ENCODE measurements at places on chromosomes 3 and 15. TPM values are rescaled to one million over a fixed set of nuclear protein-coding genes. Genes with fewer than 3 reads are reported as not detected.

DNA sequence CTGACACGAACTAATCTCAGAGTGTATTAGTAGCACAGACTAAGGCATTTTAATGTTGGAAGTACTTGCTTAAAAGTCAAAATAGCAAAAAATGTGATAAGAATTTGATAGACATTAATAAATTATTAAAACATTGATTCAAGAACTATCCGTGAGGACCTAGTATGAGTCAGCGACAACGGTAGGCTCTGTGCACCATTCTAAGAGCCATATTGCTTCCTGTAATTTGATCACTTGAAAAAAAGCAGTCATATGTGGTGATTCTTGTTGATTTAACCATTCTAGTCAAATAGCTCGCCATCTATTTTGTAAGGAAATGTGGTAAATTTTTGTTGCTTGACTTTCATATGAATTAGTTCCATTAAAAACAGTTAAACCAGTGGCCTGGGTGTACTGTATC lies 534.9 kb upstream of the ARRDC4 start:
- no peak for DNase-seq
- H3K27ac ChIP-seq, result no peak overlapping the region
- H3K27me3 ChIP-seq, result no peaks in the 10 kb centered on the region
- H3K4me1 ChIP-seq, result no peaks in the 10 kb centered on the region
- no peaks in the 10 kb centered on the region for H3K36me3 ChIP-seq
- no peak overlapping the region for H3K4me3 ChIP-seq

DNA sequence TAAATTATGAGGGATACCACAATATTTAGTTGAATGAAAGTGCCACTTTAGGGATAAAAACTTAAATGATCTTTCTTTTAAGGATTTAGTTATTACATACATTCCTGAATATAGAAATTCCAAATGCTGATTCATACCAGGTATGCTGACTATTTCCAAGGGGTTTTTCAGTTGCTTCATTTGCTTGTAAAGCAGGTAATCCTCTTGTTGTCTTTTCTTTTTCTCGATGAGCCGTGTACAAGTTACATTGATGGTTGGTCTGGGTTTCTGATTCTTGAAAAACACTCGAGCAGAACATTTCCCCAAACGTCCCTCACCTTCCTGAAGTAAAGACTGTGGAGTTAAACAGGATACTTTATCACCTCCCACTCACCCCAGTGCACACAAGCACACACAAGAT lies 21.7 kb downstream of the RARRES1 start:
- no peak overlapping the region for H3K27ac ChIP-seq
- H3K4me3 ChIP-seq, result no peak overlapping the region
- no peaks in the 10 kb centered on the region for H3K27me3 ChIP-seq

DNA sequence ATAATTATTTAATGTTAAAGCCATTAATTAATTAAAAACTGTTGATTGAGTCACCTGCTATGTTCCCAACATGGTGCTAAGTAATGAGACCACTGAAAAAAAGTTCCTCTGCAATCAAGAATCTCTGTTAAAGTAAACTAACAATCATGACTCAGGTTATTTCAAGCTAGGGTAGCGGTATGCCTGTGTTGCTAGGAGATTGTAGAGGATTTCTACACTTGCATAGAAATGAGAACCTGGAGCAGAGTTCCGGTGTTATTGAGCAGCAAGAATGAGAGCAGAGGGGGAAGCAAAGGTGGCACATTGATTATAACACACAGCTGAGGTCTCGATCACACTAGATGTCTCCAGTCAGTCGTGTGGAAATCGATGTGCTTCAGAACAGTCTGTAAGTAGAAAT lies 41.4 kb downstream of the C3orf85 start:
- no peak overlapping the region for H3K4me3 ChIP-seq
- H3K36me3 ChIP-seq, result no peaks in the 10 kb centered on the region
- no peaks in the 10 kb centered on the region for H3K27me3 ChIP-seq
- no peak overlapping the region for H3K27ac ChIP-seq

DNA sequence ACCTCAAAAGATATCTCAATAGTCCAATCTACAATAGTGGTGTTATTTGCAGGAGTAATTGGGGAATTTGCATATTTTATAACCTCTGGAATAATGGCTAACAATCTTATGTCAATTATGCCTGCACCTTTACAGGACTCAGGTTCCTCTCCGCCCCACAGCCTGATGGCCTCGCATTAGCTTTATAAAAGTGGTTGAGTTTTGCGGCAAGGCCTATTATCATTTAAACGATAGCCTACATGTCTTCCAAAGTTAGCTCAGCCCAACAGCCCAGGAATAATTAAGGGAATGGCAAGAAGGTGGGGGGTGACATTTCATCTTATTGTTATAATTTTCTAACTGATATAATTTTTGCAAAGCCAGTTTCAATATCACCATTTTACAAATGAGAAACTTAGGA lies 97.3 kb downstream of the RTP4 start:
- DNase-seq, result no peak
- no peak overlapping the region for H3K4me3 ChIP-seq
- H3K4me1 ChIP-seq, result no peaks in the 10 kb centered on the region
- H3K27me3 ChIP-seq, result no peaks in the 10 kb centered on the region
- H3K36me3 ChIP-seq, result no peaks in the 10 kb centered on the region

- H3K4me1 ChIP-seq, result peaks cover 23% of the 10 kb centered on the region
- H3K27me3 ChIP-seq, result no peaks in the 10 kb centered on the region
- H3K4me3 ChIP-seq, result no peak overlapping the region
- no peaks in the 10 kb centered on the region for H3K36me3 ChIP-seq
Measured at GRCh38 chr3:46943237-46944187, 33.0 kb downstream of the CCDC12 start.

DNA sequence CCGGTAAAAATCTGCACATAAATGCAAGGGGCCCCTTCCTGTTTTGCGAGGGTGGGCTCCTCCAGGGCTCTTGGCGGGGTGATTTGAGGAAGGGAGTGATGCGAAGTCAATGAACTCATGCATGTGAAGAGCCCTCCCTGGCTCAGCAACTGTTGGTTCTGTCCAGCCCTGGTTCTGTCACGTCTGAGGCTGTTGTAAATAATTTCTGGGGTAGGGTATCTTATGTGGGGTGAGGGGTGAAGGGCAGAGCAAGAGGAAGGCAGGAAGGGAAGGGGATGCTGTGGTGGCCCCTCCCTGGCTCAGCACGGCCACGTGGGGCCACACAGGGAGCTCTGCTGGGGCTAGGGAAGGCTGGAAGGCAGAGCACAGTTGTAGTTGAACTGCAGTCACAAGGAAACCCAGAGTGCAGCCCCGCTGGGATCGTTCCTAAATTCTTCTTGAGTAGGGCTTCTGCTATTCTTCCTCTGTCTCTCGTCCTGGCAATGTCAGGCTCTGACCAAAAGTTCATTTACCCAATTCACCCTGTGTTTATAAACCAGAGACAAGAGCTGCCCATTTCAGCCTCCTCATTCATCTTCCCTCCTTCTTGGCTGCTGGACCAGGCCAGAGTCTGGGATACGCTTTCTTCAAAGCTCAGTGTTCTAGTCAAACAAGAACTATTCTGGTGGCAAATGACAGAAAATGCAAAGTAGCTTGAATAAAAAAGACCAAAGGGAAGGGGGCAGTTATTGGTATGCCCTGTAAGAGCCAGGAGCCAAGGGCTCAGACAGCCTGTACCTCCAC lies 14.8 kb upstream of the TOPBP1 start:
- H3K36me3 ChIP-seq, result no peaks in the 10 kb centered on the region
- peaks cover 11% of the 10 kb centered on the region for H3K27me3 ChIP-seq
- DNase-seq, result no peak
- no peak overlapping the region for H3K27ac ChIP-seq
- H3K4me3 ChIP-seq, result no peak overlapping the region

- no peaks in the 10 kb centered on the region for H3K36me3 ChIP-seq
- peak overlapping the region; percentile 48 for H3K27ac ChIP-seq
- H3K27me3 ChIP-seq, result no peaks in the 10 kb centered on the region
- no peak for DNase-seq
Measured at GRCh38 chr3:42605546-42606173, 5.2 kb downstream of the NKTR start.

DNA sequence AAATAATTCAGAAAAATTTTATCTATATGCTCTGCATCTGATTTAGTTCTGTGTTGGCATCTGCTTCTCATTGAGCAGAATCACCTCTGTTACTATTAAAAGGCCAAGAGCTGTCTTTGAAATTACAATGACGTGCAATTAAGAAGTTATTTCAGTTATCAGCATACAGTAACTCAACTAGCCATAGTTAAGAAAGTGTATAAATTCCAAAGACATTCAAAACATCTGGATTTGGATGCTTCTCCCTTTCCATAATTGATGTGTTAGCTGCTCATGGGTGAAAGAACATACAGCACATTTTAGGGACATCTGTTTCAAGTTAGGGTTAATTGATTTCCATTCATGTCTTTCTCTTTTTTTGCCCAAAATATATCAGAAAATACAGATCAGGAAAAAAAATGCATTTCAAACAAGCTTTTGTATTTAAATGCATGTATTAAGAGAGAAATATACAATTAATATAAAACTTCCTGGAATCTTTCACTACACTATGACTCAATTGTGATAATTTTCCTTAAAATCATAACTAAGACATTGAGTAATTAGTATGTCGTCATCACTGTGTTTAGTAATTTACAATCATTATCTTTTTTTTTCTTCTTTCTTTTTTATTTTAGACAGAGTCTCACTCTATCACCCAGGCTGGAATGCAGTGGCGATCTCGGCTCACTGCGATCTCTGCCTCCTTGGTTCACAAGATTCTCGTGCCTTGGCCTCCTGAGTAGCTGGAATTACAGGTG lies 82.7 kb upstream of the MBNL1 start:
- H3K4me3 ChIP-seq, result no peak overlapping the region
- DNase-seq, result no peak
- H3K27me3 ChIP-seq, result no peaks in the 10 kb centered on the region
- no peak overlapping the region for H3K27ac ChIP-seq

- no peak overlapping the region for H3K27ac ChIP-seq
- H3K36me3 ChIP-seq, result no peaks in the 10 kb centered on the region
- H3K4me1 ChIP-seq, result no peaks in the 10 kb centered on the region
- no peak overlapping the region for H3K4me3 ChIP-seq
- H3K27me3 ChIP-seq, result no peaks in the 10 kb centered on the region
Measured at GRCh38 chr3:22937536-22937935, 265.6 kb upstream of the UBE2E2 start.

GRCh38 chr3:60086811-60087210 lies 1037.0 kb upstream of the CFAP20DC start:
- DNase-seq, result no peak
- no peak overlapping the region for H3K27ac ChIP-seq
- H3K4me3 ChIP-seq, result no peak overlapping the region
- no peaks in the 10 kb centered on the region for H3K36me3 ChIP-seq
- H3K27me3 ChIP-seq, result no peaks in the 10 kb centered on the region

DNA sequence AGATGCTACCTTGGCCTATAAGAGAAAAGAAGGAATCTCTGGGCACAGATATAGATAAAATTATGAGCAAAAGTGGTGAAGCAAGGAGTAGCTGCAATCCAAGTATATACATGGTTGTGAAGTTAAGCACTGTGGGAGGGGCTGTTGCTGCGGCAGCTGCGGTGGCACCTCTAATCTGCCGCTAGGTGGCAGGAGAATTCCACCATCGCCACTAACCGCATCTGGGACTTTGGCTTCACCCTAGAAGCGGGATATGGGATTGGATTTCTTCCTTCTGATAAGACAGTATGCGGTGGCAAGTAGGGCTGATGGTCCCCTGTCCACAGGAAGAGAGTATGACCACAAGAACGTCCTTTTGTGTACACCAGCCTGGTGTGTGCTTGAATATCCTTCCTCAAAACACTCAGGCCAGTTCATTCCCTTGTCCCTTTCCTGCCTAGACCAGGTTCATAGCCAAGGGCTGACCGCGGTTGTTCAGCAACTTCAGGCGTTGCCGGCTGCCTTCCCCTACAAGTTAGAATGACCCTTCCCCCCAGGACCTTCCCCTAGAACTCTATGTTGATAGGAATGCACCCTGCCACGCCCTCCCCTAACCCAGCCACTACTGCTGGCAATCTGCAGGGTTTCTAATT lies 5.1 kb downstream of the MAGEL2 start:
- no peaks in the 10 kb centered on the region for H3K4me1 ChIP-seq
- no peak overlapping the region for H3K27ac ChIP-seq
- H3K4me3 ChIP-seq, result no peak overlapping the region
- H3K36me3 ChIP-seq, result no peaks in the 10 kb centered on the region
- no peak for DNase-seq

DNA sequence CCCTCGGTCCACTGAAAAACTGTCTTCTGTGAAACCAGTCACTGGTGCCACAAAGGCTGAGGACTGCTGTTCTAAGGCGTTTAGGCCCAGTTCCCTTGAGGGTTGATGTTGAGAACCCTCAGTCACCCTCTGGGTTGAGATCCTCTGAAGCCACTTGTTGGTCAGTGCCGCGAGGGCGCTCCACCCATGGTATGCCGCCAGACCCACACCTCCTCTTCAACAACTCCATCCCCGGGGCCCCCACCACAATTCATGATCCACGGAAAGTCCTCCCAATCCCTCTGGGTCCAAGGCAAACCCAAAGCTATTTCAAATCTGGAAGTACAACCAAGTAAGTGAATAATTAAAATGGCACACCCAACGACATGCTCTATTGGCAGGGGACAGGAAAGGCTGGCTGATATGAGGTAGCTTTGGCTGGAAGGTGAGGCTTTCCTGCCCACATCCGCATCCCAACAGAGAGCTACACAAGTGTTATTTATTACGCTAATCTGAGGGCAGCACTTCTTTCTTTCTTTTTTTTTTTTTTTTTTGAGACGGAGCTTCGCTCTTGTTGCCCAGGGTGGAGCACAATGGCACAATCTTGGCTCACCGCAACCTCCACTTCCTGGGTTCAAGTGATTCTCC lies 58.1 kb downstream of the XXYLT1 start:
- no peaks in the 10 kb centered on the region for H3K36me3 ChIP-seq
- H3K4me1 ChIP-seq, result peaks cover 13% of the 10 kb centered on the region
- DNase-seq, result no peak
- peak overlapping the region; percentile 19 for H3K27ac ChIP-seq
- no peak overlapping the region for H3K4me3 ChIP-seq

DNA sequence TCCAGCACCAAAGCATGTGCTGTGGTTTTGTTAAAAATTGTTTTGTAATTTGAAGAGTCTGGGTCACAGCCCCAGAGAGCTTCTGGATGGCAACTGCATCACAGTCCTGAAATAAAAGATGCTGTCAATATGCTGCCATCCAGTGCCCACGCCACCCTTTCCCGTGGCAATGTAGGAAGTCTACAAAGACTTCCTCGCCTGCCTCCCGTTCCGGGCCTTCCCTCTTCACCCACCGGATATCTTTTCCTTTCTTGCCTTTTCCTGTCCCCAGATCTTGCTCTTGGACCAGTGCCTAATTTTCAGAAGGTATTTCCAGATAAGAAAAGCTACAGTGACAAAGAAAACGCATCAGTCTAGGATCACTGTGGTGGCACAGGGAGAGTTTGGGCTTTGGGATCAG lies 85.3 kb upstream of the RNU6-1 start:
- H3K4me3 ChIP-seq, result no peak overlapping the region
- no peak overlapping the region for H3K27ac ChIP-seq
- no peaks in the 10 kb centered on the region for H3K4me1 ChIP-seq
- H3K27me3 ChIP-seq, result no peaks in the 10 kb centered on the region

The EFCC1 gene
- 3.9 TPM for total RNA-seq

The PPP1R14D gene
- total RNA-seq, result 1.3 TPM

The GNAT1 gene
- total RNA-seq, result not detected

The LYZL4 gene
- not detected for total RNA-seq

The THRB gene
- 39.2 TPM for total RNA-seq

The SOX14 gene
- not detected for total RNA-seq

Measured in breast epithelium (tissue), 4 donors.